ENCODE measurements at places on chromosomes 12 and 14.

DNA sequence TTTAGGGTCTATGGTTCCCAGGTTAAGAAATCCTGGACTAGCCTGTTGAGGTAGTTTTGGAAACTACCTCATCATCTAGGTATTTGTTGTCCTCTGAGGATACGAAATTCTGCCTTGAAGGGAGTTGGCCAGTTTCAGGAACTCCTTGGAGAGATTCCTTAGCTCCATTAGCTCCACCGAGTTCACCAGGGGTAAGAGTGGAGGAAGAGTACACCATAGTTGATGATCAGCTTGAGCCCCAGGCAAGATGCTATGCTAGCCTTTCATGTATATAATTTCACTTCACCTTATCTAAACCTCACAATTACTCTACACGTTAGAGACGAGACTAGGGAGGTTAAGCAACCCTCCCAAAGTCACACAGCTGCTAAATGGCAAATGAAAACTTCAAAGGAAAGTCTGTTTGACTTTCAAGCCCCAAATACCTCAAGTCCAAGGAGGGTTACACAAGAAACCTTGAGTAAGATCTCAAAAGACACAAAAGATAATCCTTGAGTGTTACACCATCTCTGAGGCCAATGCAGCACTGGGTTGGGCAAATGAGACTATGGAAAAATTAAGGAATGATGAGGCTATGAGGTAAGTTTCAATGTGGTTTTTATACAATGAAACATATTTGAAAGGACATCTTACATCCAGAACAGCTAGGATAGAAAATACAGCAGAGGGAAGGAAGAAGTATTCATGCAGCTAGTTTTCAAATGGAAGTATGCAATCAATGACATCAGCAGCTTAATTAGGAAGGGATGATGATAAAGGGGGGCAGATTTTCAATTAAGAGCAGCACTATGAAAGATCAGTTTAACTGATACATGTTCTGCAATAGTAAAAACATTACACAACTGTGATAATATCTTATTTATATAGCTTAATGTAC is 97.2 kb upstream of the KRAS start:
- no peak for DNase-seq

GRCh38 chr12:113642216-113642615 is 170.5 kb upstream of the LHX5 start:
- DNase-seq: no peak

DNA sequence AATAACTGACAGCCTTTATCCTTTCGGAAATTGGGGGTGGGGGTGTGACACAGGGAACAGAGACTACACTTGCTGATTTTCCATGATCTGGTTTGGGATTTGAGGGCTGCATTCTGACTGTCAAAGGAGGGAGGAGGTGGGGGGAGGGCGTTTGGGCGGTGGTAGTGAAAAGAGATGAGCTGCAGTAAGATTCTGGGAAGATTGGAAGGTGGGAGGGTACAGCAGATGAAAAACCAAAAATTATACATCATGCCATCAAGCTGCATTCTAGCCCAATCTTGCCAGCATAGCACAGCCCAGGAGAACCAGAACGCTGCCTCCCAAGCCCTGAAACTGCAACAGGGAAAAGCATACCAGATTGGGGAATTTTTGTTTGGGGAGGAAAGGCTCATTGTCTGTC is 2.4 kb downstream of the RND1 start:
- no peak for DNase-seq

- DNase-seq: no peak
Observed at GRCh38 chr12:124457287-124458219, 109.9 kb downstream of the NCOR2 start.

- no peak for DNase-seq
Observed at GRCh38 chr14:55911776-55912175, 206.4 kb upstream of the PELI2 start.

DNA sequence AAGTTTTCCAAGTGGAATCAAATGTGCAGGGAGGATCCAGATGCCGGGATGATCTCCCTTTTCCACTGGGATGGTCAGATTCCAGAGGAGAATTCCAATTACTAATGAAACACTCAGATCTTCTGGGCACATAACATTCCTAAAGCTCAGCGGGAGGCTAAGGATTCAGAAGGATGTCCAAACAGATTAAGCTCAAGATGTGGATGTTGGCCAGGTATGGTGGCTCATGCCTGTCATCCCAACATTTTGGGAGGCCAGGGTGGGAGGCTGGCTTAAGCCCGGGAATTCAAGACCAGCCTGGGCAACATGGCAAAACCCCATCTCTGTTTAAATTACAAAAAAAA is 62.0 kb upstream of the PNMA1 start:
- DNase-seq: no peak

GRCh38 chr12:22313286-22313962 is 21.1 kb downstream of the ST8SIA1 start:
- no peak for DNase-seq

DNA sequence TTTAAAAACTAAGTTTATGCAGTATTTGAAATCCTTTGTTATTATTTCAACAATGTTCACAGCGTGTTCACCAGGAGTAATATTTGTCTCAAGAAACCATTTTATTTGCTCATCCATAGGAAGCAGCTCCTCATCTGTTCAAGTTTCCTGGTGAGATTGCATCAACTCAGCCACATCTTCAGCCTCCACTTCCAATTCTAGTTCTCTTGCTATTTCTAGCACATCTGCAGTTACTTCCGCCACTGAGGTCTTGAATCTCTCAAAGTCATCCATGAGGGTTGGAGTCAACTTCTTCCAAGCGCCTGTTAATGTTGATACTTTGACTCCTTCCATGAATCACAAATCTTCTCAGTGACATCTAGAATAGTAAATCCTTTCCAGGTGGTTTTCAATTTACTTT is 18.0 kb downstream of the CLEC9A start:
- DNase-seq: no peak

DNA sequence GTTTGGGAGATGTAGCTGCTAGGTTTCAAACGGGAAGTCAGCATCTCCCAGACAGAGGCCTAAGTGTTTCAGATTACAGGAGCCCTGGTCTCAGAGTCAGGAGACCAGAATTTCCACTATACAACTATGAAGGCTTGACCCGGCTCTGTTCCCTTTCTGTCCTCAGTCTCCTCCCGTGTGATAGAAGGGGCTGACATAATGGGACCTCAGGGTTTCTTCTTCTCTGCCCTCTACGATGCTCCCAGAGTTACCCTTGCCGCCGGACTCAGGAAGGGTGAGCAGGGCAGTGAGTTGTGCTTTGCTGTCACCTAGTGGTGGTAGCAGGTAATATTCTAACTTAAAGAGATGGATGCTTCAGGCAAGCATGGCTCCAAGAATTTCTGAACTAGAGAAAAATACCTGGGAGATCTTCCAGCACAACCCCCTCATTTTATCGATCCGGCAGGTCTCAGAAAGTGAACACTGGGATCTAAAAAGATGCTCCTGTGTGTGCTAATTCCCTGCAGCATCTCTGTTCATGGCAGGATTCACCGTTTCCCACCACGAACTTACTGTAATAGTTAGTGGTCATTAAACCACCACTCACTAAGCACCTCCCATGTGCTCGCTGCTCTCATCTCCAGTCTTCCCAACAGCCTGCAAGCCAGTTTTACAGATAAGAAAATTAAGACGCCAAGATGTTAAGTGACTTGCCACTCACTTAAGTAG is 84.4 kb downstream of the VWF start:
- peak; percentile 74 for DNase-seq

DNA sequence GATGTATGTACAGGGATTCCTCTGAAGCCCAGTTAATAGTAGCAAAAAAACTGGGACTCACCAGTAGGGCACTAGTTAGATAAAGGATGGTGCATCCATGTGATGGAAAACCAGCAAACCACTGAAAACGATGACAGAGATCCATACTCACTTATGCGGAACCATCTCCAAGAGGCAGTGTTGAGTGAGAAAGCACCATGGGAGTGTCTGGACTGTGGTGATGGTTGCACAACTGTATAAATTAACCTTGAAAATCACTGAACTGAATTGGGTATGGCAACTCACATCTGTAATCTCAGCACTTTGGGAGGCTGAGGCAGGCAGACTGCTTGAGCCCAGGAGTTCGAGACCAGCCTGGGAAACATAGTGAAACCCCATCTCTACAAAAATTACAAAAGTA is 53.6 kb upstream of the ZFP36L1 start:
- DNase-seq: no peak

DNA sequence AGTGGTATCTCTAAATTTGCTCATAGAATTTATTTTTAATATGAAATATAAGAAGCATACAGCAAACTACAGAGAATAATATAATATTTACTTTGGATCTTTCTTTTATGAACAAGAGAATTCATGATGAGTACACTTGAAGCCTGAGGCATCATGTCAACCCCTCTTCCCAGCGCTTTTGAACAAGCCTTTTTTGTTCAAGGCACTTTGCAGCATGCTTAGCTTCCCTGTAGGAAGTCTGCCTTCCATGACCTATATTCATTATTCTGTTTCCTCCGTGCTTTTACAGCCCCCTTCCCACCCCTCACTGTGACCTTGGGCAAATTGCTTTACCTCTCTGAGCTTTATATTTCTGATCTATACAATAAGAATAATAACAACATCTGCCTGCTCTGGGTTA is 41.6 kb downstream of the SCN8A start:
- no peak for DNase-seq

GRCh38 chr12:120886199-120887018 is 17.7 kb downstream of the SPPL3 start:
- no peak for DNase-seq

DNA sequence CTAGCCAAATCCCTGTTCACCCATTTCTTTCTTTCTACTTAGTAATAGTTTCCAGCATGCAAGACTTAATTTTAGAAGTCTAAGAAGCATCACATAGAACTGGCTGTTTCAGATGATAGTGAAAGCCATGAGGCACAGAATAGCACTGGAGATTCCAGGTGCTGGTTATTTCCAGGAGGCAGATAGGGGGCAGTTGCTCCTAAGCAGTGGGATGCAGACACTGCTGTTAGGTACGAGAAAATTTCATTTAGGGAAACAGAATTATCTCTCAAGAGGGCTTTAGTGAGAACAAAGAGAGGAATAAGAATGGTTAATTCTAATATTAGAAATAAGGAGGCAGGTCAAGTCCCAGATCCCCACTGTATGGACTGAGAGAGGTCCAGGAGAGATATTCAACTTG is 3.6 kb upstream of the MDGA2 start:
- DNase-seq: no peak

- no peak for DNase-seq
Observed at GRCh38 chr12:59600171-59600570, 4.3 kb downstream of the SLC16A7 start.

- DNase-seq: no peak
Observed at GRCh38 chr12:10069099-10069498, 29.7 kb downstream of the CLEC1A start.

- no peak for DNase-seq
Observed at GRCh38 chr12:22406627-22407026, 72.1 kb upstream of the ST8SIA1 start.

DNA sequence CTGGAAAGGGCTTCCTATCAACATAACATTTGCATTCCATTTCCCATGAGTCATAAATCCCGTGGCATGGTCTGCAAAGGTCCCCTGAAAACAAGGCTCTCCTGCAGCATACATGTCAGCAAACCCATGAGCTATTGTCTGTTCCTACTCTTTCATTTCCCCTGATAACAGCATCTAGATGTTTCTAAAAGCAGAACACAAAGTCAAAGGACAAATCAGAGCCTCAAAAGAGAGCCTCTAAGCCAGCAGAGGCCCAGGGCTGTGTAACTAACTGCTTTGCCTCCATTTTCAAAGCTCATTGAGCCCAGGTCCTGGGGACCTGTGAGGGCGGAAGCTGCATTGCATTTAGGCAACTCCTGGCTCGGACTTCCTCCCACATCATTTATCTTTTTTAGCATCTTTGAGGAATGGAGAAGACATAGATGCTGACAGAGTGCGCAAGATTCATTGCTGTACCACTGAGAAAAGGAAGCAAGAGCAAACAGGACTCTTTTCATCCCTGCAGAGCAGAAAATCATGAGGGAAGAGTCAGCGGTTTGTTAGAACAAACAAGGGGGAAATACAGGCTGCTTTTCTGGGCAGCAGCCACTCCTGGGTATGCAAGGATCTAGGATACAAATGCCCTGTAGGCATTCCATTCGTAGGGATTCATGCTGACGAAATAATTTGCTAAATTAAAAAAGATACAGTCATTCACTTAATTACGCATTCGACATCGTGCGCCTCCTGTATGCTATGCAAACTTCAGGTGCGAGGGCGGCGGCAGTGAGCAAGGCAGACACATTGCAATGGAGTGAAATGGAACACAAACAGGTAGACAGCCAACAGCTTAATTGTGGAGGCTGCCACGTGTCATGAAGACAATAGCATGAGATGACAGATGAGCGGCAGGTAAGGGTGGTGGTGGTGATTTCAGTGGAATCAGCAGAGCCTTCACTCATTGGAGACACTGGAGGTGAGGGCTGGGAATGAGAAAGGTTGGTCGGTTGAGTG is 131.0 kb downstream of the TMEM132D start:
- DNase-seq: no peak

DNA sequence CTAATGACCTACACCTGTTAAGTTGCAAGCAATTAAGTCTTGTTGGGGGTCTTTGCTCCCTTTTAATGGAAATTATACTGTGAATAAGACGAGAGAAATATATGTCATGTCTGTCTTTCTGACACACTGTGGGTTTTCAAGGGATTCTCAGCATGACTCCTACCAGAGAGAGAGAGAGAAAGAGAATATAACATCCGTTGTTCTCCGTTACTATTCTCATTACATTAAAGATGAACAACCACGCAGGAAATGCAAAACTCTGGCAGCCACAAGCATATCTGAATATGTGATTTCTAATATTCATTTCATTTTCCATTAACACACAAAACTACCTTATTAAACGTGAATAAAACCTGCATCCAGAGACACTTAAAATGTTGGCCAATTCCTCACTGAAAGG is 67.3 kb upstream of the EGLN3 start:
- DNase-seq: no peak

DNA sequence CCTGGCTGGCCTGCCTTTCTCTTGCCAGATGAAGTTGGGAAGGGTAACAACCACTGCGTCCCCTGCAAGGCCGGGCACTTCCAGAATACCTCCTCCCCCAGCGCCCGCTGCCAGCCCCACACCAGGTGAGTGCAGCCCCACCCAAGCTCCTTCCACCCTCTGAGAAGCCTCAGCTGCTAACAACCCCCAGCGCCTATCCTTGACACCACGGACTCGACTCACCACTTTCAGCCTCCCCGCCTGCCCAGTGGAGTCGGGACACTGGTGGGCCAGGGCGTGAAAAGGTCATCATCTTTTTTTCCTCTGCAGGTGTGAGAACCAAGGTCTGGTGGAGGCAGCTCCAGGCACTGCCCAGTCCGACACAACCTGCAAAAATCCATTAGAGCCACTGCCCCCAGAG is 2.1 kb downstream of the LTBR start:
- DNase-seq: no peak

GRCh38 chr12:132238488-132238854 is 90.9 kb downstream of the GALNT9 start:
- DNase-seq: no peak

- DNase-seq: no peak
Observed at GRCh38 chr12:14289601-14290000, 75.9 kb upstream of the ATF7IP start.

DNA sequence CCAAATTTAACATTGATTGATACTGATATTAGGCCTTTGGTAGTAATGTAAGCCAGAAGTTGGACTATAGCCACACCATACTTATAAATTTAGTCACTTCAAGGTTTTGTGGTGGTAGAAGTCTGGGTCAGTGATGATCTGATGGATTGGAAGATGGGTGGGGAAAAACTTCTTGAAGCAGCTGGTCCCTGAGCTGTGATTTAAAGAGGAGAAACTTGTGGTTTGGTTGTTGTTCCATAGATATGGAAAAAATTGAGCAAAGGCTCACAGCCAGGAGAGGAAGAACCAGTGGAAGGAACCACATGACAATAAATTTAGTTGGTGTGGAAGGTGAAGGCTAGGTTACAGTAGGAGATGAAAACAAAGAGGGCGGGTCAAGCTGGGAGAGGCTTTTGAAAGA is 26.1 kb downstream of the PTHLH start:
- no peak for DNase-seq
